ENCODE measurements at places on chromosomes 5 and 9.

GRCh38 chr9:105157171-105157583 is 87.3 kb upstream of the SLC44A1 start:
- DNase-seq = peak; percentile 81

DNA sequence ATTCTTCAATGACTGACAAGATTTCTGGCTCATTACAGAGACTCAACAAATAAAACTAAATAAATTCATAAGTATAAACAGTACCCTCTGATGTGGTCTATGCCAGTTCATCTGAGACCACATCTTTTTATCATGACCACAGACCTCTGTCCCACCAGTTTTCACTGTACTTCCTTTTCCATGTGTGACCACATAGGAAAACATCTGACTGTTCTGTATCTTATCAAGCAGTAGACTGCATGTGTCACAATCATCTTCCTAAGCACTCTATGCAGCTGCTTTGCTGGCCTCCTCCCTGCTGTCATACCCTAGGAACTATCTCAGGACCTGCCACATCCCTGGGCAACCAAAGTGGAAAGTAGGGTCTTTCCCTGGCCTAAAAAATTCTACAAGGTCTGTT is 205.0 kb upstream of the ZNF462 start:
- DNase-seq = no peak

DNA sequence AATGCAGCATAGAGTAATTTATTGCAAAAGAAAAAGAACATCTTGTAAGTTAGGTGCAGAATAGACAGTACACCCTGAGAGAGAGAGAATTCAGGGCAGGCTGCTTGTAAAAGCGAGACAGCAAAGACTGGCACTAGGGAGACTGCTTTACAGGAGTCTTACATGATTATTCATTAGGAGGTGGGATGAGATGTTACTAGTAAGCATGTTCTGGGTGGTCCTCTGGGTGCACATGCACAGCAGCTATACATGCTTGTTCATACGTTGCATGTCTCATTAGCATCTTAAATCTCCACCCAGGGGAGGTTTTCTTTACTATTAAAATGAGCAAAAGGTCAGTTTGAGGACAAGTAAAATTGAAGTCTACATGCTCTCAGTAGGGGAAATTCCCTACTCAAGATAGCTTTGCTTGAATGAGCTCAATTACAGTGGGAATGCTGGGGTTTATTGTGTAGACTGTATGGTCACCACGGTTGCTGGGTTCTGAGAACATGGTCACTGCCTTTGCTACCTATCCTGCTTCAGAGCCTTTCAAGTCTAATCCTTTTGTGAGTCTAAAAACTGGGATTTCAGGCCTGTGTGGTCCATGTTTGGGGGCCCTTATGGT is 60.6 kb downstream of the RGS7BP start:
- DNase-seq = no peak

- no peak for DNase-seq
These were observed 33.3 kb upstream of the FAT2 start for GRCh38 chr5:151624476-151624875.

GRCh38 chr5:67195406-67196275 is 958 bp downstream of the CD180 start:
- DNase-seq = peak; percentile 42

GRCh38 chr9:135574943-135575342 is 13.4 kb downstream of the PAEP start:
- no peak for DNase-seq

- no peak for DNase-seq
These were observed 3.4 kb downstream of the BTNL9 start for GRCh38 chr5:181043285-181044092.
